ENCODE measurements at places on chromosomes 2 and 18.

- DNase-seq, result no peak
Measured at GRCh38 chr2:7028846-7029245, 111.6 kb downstream of the RNF144A start.

GRCh38 chr2:202060218-202060617, 12.8 kb upstream of the KIAA2012 start:
- no peak for DNase-seq

- no peak for DNase-seq
Measured at GRCh38 chr2:222745836-222746559, 74.5 kb downstream of the MOGAT1 start.

DNA sequence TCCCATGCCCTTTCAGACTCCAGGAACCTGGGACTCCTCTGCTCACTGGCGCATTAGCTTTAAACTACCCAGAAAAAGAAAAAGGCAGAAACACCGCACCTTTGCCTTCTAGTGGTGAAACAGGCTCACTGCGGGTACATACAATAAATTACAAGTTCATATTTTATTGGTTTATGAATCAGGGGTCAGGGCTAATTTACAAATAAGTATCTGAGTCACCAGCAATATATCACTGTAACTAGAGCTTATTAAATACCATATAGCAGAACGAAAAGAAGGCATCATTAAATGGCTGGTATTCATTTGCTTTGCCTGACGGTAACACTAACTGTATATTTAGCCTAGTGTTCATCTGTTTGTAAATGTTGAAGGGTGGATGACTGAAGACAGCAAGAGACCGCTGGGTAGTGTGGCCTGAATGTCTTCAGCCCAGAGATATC, 26.9 kb upstream of the DTNB start:
- DNase-seq, result peak; percentile 37

DNA sequence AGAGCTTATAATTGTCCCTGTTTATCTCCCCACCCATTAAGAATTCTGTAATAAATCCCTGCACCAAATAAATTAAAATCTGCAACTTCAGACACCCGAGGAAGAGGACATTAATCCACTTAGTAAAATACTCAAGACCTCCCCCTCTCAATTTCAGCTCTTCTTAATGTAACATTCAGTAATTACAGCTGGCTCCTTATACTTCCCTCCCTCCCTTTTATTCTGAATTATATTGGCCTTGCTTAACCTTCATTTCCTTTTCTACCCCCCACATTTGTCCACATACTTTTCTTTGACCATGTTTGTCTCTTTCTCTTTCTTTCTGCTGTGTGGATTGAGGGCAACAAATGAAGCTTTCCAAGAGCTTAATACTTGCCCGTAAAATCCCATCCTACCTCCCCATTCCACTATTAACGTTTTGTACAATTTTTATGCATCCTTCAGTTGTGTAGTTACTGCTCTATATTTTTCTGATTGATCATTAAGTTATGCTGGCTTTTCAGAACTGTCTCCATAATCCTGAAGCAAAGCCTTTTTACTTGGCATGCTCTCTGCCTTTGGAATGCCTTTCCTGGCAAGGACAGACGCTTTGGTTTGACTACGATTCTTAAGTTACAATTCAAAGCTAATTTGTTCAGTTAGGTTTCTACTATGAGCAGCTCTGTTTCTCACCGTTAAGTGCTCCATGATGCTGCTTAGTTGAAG, 580.1 kb downstream of the ZEB2 start:
- no peak for DNase-seq

DNA sequence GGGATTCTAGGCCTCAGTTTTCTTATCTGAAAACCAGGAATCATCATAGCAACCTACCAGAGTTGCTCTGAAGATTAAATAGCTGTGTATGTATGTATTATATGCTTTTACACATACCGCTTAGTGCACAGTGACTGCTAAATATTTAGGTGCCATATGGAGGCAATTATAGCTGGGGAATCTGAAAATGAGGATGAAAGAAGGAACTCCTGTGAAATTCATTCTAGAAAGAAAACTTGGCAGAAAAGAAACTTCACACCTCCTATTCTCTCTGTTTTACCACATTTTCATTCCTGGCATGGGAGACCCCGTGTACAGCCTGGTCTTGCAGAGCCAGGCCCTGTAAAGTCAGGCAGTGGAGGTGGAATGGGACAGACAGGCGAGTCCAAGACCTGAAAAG, 862.4 kb downstream of the CNTNAP5 start:
- DNase-seq, result no peak

DNA sequence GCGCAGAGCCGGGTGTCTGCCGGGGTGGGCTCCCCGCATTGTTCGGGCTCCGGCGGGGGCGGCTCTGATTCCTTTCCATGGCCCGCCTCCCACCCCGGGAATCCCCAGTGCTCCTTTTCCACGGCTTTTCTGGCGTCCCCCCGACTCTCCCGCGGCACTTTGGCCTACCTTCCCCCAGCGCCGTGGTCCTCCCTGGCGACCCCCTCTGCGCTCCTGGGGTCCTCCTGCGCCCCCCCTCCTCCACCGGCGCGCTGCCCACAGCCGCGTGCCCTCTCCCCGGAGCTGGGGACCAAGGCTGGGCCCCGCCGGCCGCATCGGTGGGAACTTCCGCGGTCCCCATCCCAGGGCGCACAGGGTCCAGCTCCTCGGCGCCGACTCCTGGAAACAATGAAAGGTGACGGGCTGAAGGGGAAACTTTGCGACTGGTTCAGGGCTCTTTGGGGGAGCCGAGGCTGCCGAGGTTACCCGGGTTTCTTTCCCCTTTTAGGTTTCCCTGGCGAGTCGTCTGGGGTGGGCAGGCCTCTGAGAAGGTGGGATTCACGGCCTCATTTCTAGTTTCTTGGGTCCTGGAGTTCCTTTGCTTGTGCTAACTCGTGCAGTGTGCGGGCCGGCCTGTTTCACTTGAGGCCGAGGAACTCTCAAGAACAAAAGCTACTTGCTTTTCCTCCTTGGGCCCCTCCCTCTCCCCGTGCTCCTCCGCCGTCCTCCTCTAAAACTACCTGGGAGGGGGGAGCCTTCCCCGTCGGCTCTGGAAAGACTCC, 2.2 kb downstream of the TGIF1 start:
- peak; percentile 55 for DNase-seq

- DNase-seq, result no peak
Measured at GRCh38 chr18:56570978-56571377, 67.4 kb downstream of the TXNL1 start.

DNA sequence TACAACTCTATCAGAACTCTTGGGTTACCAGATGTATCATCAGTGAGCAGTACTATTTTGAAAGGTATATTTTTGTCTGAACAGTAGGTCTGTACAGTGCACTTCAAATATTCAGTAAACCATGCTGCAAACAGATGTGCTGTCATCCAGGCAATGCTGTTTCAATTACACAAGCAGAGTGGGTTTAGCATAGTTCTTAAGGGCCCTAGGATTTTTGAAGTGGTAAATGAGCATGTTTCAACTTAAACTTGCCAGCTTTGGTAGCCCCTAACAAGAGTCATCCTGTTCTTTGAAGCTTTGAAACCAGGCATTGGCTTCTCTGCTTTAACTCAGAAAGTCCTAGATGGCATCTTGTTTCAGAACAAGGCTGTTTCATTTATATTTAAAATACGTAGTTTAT, 1519.9 kb downstream of the SUCLG1 start:
- no peak for DNase-seq

GRCh38 chr2:109405873-109406272, 207.9 kb downstream of the SEPTIN10 start:
- no peak for DNase-seq

DNA sequence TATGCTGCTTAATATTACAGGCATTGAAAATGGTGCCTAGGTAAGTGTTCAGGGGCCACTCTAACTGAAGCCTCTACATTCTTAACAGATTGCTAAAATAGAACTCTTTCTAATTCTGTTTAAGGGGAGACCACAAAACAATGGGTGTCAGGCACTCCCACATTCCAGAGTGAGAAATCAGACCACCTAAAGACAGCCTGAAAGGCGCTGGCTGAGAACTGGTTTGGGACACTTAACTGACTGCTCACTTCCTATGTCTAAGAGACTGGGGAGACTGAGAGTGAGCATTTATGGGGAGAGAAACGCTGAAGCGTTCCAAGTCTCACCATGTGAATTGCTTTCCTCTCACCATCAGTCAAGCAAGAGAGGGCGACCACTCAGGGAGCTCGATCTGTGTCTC, 108.8 kb upstream of the ITGB6 start:
- DNase-seq, result no peak

Measured in activated CD4-positive, alpha-beta T cell treated with anti-CD3 and anti-CD28 coated beads for 48 hours (primary cell).